ENCODE measurements at places on chromosomes 7 and 10.

GRCh38 chr7:149225106-149225505 is 14.3 kb upstream of the ZNF212 start:
- DNase-seq, result no peak

DNA sequence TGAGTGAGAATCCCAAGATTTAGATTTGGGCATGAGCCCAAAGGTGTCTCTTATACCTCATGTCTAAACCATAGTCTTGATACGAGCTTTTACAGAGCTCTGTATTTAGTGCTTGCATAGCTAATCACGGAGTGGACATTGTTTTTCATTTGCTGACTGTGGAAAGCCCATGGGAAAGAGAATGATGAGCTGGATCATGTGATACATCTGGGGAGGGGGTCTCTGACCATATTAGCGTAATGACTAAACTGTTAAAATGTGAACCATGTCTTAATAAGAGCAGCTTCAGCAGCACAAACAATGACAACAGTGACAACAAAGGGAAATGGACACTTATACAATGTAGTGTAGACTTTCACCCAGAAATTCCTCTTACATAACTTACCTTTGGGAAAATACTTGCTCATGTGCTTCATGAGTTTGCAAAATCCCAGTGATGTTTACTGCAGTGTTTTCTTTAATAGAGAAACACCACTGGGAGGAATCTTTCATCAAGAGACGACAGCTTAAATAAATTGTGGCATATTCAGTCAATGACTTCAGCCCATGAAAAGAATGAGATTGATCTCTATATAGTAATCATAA is 44.0 kb upstream of the ITGB1 start:
- DNase-seq, result no peak

DNA sequence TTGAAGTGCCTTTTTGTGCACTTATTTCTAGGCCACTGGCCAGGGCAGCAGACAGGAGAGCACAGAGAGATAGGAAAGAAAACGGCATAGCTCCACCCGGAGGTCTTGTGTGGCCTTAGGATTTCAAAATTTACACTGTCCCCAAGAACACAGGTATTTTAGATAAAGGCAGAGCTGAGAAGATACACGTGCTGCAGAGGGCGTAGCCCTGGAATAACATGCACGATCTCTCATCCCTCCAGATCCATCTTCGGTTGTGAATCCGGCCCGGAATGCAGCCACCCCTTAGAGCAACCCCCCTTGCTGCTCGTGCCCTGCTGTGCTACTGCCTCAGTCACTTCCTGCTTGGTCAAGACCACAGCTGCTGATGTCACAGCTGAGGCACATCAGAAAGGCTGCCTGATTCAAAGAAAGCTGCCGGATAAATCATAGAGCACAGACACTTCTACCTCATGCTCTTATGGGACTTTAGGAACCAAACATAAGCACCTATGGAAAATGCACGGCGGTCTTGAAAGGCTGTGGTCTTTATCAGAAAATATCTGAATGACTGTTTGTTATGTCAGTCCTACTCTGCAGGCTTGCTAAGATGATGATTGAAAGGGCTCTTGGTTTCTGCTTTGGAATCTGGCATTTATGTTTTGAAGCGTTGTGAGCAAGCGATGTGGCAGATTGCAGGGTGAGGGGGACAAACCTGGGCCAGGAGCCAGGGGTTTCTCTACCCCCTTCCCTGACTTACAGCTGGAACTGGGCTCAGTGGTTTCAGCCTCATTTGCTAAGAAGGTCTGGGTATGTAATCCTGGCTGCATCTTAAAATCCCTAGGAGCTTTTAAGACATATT is 152.0 kb downstream of the SVIL start:
- DNase-seq, result peak; percentile 55

DNA sequence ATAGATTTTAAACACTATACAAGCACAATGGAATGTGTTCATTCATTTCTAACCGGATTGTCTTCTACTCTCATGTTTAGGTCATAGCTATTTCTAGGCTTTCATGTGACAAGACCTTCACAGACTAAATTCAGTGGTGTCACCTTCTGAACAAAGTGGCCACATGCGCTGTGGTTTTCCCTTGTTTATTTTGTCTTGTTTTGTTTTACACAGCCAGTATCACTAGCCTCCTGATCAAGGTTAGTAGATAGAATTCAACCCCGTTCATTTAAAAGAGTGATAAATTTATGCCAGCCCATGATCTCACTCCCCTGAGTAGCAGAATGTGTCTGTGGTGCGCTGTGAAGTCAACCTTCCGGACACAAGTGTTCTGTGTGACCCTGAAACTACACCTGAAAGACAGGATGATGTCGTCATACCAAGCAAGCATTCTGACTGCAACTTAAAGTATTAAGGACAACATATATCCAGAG is 209.1 kb downstream of the CREB5 start:
- DNase-seq, result no peak

DNA sequence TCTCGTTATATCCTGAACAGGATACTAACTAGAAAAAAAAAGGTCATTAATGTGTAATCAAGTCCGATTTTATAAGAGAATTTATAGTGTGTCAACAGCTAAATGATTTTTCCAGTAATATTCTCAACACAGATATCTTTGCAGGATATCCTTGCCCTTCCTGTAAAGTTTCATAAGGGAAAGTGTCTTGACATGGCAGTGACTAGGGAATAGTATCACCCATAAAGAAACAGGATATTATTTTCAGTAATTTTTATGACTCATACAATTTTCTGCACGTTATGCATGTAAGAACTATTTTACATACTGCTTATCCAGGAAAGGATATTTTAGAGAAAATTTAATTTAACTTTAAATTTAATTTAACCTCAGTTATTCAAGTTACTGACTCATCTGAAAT is 19.5 kb upstream of the PNLIP start:
- DNase-seq, result no peak

DNA sequence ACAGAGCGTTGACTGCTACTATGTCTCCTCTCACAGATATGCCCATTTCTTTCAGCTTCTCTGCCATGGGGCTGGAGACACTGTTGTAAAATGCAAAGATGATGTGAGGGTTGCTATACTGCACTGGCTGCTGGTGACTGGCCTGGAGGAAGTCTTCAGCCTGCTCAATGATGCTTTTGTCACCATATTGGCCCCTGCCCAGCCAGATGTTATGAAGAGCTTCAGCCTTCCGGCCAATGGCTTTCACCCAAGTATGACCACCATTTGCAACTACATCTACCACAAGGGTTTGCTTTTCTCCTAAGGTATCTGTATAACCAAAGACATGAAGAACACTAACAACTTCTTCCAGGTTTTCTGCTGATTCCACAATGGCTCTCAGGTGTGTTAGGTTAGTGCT is 1.6 kb downstream of the C7orf25 start:
- no peak for DNase-seq

GRCh38 chr7:139523199-139523941 is at the start of gene CLEC2L:
TSS of gene CLEC2L (plus strand) at chr7:139523685. CDS start at chr7:139523928, 243 bp downstream.
- no peak for DNase-seq

GRCh38 chr7:91239171-91239604 is 25.0 kb upstream of the FZD1 start:
- DNase-seq, result peak; percentile 38

DNA sequence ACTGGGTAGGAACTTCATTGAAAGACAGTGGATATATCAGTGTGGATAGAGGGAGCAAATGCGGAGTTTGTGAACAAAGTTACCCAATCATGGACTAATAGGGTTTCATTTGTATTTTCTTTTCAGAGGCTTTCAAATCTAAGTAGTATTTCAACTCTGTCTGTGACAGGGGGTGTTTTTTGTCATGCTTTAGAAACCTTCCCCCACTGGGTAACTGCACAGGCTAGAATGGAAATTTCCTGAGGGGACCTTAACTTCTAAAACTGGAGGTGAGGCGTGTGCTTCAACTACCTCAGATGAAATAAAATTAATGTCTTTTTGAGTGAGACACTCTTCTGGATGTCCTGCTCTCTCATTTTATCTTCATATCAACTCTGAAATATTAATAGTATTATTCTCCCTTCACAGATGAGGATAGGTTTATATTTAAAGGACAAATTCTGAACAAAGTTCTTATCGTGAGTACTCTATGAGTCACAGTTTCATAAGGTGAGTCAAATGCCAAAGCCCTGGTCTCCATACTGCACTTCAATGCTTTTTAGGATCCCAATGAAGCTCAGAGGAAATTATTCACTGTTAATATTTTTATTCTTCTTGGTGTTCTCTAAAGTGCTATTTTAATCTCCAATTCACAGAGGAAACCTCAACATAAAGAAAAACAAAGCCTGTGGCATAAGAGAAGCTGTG is 770.6 kb downstream of the CCSER2 start:
- no peak for DNase-seq

DNA sequence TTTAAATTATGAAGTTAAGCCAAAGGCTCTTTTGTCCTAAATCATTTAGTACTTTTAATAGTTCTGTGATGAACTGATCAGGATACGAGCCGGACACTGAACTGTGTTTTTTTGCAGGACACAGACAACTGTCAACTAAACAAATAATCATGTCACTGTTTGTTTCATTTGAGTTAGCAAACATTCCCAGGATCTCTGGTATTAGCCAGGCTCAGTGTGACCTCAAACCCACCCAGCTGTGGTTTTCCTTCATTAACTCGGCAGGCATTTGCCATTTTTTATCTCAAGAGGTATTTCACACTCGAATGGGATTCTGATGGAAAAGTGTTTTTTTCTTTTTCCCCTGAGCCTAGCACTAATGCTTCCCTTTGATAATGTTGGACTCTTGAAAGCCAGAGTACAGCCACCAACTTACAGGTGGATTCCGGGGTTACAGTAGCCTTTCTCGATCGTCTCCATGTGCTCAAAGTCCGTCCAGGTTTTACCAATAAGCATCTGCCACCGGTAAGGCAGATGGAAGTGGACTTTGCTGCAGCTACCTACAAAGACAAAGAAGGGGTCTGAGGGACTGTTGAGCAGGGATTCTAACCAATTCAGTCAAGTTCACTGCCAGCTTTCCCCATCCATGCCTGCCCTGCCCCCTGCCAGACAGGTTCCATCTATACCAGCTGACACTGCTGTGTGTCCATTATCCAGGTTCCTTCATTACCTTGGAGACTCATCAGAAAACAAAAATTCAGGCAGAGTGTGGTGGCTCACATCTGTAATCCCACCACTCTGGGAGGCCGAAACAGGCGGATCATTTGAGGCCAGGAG is 33.4 kb downstream of the ZC3HAV1 start:
- DNase-seq, result no peak

- DNase-seq, result no peak
Measured at GRCh38 chr7:129851809-129852208, 101.0 kb downstream of the UBE2H start.

DNA sequence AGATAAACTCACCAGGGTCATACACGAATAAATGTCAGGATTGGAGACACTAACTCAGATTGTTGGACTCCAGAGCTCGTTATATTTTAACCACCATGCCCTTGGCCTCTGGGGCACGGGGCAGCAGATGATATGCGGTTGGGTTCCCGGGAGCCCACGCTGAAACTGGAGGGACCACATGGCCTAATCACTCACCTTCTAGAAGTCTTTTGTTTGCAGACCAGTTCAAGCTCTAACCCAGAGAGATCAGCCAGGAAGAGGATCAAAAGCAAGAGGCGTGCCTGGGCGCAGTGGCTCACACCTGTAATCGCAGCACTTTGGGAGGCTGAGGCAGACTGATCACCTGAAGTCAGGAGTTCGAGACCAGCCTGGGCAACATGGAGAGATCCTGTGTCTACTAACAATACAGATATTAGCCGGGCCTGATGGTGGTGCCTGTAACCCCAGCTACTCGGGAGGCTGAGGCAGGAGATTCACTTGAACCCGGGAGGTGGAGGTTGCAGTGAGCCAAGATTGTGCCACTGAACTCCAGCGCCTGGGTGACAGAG is 42.6 kb upstream of the ECHDC3 start:
- DNase-seq, result no peak

- no peak for DNase-seq
Measured at GRCh38 chr7:138741453-138741735, 40.2 kb upstream of the SVOPL start.

DNA sequence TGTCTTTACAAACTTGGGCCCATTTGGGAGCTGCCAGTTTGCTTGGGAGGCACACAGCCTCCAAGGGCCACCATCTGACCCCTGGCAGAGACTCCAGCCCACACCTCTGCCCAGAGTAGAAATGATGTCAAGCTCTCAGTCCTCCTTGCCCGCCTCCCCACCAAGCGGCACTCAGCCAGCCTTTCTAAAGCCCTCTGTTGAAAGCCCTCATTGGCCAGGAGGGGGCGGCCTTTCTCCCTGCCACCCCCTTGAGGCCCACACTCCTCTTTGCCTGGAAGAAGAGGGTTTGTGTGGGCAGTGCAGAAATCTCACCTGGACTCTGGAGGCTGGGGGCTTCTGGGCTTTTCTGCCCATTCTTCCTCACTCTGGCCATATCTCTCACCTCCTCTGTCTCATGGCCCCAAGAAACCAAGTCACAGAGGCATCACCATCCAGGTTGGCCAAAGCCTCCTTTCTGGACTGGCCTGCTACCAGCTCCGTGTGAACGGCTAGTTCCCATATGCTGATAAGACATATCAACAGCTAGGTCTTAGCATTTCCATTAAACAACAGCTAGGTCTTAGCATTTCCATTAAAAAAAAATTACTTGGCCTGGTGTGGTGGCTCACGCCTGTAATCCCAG is 36.1 kb downstream of the UBTD1 start:
- DNase-seq, result no peak

- no peak for DNase-seq
Measured at GRCh38 chr10:127996586-127996985, 89.7 kb downstream of the PTPRE start.

DNA sequence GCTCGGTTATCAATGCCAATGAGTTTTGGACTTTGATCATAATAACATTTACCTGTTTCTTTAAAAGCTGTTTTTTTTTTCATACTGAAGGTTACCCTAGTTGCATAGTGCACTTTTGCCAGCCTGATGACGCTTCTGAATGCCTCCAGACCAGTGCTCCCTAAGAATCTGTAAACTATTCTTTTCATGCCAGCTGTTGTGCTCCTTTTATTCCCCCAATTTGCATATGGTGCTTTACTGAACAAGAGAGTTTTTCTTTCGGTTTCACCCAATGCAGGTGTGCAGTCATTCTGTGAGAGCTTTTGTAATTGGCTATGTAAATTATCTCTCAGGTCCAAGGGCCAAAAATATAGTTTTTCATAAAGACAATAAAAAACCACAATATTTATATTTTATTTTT is 48.1 kb upstream of the GLCCI1 start:
- DNase-seq, result no peak

DNA sequence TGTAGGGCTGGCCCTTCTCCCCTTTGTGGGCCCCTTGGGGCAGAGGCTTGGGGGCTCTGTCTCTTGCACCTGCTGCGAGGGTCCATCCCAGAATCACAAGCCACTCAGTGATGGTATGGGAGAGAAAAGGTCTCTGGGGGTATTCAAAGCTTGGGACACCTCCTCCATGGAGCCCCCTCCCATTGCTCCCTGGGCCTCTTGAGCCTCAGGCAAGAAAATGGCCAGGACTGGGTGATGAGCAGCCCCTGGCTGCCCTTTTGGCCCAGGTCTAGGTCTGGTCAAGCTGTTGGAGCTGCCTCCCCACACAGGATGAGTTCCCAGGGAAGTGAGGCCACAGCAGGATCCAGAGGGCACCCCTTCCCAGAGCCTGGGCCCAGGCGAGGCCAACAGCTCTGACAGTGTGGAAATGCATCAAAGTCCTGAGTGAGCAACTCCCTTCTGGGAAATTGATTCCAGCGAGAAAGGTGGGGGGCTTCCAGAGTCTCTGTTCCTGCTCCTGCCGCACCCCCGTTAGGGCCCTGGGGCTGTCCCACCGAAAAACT is 3.4 kb upstream of the MYL7 start:
- DNase-seq, result no peak

Measured in stomach (tissue), 19 donors.